ENCODE measurements at places on chromosomes 5 and 9.

- DNase-seq = peak; percentile 32
Measured at GRCh38 chr5:8908055-8908683, 637.7 kb downstream of the SEMA5A start.

GRCh38 chr5:19745247-19745646 is 242.8 kb downstream of the CDH18 start:
- no peak for DNase-seq

DNA sequence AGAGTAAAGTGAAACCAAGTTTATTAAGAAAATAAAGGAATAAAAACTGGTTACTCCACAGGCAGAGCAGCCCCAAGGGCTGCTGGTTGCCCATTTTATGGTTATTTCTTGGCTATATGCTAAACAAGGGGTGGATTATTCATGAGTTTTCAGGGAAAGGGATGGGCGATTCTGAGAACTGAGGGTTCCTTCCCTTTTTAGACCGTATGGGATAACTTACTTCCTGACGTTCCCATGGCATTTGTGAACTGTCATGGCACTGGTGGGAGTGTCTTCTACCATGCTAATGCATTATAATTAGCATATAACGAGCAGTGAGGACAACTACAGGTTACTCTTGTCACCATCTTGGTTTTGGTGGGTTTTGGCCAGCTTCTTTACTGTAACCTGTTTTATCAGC is 323.9 kb upstream of the PTGER4 start:
- no peak for DNase-seq

DNA sequence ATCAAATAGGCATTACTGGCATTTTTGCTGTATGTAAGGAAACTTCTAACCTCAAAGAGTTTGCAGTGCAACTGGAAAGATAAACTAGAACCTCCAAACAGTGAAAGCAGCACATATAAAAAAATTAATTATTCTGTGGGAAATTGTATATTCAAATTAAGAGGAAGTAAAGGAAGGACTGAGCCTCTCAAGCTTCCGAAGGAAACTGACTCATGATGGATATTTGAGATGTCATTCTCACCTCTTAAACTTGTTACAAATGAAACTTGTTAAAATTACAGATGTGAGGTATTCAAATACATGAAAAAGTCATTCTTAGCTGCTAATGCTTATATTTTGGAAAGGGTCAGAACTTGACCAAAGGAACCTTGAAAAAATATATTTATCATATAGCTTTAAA is 538.7 kb downstream of the PDE4D start:
- no peak for DNase-seq

DNA sequence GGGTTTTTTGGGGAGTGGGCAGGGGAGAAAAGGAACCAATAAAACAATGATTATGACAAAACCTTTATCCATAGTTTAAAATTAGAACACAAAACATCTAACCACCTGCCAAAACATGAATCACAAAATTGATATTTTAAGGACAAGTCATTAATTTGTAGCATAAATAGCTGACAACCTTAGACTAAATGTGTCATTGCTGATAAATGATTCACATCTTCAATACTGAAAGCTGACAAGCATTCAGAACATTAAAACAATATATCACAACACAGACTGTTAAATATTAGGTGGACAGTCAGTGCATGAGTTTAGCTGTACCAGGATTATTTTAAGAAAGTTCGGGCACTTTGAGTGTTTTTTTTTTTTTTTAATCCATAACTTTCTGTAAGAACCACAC is 71.5 kb downstream of the NR3C1 start:
- DNase-seq = no peak

DNA sequence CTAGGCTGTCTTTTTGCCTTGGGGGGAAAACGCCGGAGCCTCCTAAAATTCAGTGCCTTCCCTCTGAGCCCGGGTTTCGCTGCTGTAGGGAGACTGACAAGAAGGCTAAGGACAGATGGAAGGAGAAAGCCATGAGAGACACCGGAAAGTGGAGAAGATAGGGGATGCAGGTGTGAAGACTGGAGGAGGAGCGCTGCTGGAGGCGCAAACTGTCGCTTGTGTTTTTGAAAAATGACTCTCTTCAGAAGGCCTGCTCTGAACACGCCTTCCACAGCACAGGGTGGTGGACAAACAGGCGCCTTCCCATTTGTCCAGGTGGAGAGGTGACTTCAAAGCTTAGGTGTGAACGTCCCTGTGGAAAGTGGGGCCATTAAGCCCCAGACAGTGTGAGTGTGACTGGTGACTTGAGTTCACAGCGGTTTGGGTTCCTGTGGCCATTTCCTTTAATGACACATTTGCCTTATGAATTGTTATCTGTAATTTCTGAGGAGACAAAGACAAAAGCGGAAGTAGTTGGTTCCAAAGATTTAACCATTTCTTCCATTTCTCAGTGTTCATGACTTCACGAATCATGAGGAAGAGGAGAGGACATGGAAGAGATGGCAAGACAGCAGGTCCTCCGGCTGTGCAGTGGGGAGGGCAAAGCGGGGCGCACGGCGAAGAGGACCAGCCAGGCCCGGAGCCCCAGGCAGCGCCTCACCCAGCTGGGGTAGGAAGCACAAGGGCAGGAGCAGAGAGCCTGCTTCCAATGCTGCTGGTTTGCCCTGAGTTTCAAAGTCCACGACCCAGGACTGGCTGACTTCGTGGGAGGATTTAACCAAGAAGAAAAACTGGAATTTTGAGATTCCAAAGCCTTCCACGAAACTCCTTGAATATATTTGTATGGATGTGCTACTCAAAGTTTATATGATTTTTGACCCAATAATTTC is 27.8 kb upstream of the SEMA4D start:
- DNase-seq = no peak

GRCh38 chr9:89038382-89039103 is 47.3 kb downstream of the S1PR3 start:
- no peak for DNase-seq

- no peak for DNase-seq
Measured at GRCh38 chr5:155895484-155895883, 431.5 kb upstream of the SGCD start.

DNA sequence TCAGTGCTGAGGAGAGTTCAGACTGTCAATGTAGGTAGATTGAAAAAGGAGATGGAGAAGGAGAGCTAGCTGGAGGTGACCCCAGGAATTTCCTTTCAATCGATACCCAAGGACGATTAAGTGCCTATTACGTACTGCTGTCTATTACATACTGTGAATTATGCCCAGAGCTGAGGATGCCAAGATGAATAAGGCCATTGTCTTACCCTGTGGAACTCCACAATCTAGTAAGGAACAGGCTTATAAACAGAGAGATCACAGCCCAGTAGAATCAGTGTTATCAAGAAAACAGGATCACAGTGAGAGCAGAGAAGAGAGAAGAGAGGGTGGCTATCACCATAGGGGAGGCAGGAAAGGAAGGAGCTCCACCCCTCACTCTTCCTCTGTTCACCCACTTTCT is 54.1 kb upstream of the PDE8B start:
- no peak for DNase-seq

DNA sequence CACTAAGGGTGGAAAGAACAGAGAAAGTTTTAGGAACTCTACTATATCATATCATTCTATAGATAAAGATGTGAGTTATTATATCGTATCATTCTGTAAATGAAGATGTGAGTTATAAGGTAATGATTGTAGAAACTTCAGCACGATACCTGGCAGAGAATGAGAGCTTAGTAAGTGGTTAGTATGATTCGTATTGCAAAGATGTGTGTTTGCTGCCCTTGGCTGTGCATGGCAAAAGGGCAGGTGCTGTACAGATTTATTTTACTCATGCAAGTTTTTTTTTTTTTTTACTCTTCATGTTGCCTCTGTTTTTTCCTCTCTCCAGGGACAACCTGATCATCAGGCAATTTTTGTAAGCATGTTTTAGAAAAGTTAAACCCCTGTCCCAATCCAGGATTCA is 83.3 kb downstream of the EGFLAM start:
- no peak for DNase-seq

DNA sequence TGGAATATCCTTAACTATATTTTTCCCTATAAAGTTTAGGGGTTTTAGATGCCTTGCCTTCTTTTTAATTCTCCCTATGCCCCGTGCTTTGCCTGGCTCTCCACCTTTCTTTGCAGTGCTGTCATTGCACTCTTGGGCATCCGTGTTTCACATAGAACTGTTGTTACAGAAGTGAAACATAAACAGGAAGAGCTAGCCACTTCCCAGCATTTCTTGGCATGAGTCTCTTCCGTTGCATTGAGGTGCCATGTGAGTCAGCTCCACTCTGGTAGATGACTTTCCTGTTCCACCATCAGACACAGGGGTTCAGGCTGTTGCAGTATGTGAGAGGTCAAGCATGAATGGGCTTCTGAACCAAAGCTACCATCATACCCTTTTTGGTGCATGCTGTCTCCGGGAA is 73.4 kb downstream of the ANGPTL2 start:
- peak; percentile 11 for DNase-seq

DNA sequence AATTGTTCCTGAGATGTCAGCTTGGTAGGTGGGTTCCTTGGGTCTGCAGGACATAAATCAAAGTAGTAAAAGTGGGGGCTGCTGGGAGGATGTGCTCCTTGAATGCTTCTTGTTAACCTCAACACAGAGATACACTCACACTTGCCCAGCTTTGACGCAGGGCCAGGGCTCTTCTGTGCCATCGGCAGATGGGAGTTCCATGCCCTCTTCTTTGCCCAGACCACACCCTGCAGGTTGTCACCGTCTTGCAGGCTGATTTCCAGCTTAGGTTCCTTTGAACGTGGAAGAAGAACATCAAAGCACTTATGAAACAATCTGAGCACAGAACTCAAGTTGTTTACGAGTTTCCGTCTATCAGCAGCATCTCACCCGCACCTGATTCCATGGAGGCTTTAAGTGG is 11.0 kb downstream of the DBH start:
- DNase-seq = no peak

- no peak for DNase-seq
Measured at GRCh38 chr5:82396871-82397514, 118.8 kb upstream of the RPS23 start.

- no peak for DNase-seq
Measured at GRCh38 chr5:50547303-50547702, 106.2 kb upstream of the EMB start.

DNA sequence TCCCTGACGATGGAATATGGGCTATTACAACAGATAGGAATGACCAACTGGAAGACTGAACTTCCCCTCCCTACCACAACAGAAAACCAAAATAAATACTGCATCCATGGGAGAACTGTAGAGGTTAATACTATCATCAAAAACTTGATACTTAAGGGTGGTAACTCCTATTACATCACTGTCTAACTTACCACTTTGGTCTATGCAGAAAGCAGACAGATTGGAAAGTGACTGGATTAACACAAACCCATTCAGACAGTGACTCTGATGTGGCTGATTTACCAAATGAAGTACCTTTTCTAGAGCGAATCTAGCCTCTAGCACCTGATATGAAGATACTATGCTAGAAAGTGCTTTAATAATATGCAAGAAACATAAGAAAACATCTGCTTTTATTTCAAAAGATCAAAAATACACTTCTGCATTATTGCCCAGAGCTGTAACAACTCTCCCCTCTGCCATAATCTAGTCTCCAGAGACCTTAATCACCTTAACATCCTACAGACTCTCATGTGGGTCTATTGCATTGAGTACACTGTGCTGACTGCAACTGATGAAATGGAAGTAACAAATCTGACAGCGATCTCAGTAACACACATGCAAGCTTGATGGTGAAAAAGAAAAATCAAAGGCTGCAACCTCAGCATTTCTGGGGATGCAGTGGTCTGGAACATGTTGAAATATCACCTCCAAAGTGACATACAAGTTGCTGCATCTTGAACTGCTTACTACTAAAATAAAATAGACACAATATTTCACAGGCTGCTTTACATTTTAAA is 62.7 kb downstream of the EPB41L4A start:
- DNase-seq = no peak

DNA sequence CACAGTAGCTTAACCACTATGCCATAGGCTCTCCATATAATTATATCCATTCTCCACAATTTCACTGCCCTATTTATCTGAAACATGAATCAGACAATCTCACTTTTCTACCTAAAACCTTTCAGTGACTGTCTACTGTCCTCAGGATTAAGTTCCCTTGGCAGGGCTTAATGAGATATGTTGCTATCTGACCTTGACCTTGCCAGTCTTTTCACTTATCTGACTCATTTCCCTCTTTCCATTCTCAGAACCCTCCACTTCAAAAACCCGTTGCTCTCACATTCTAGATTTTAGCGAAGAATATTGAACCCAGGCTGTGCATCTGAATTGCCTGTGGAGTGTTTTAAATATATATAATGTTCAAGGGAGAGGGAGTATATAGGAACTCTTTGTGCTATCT is 452.1 kb upstream of the MPDZ start:
- no peak for DNase-seq

- DNase-seq = no peak
Measured at GRCh38 chr9:98801969-98802371, 5.5 kb upstream of the GALNT12 start.

- DNase-seq = no peak
Measured at GRCh38 chr9:135898634-135899407, 8.5 kb downstream of the CAMSAP1 start.

DNA sequence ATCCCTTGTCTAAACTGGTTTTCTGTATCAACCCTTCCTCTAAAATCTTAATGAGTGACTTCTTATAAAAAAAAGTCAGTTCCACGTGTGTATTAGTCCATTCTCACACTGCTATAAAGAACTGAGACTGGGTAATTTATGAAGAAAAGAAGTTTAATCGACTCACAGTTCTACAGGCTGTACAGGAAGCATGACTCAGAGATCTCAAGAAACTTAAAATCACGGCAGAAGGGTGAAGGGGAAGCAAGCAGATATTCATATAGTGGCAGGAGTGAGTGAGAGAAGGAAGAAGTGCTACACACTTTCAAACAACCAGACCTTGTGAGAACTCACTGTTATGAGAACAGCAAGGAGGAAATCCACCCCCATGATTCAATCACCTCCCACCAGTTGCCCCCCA is 307.8 kb upstream of the ARRDC3 start:
- DNase-seq = no peak

DNA sequence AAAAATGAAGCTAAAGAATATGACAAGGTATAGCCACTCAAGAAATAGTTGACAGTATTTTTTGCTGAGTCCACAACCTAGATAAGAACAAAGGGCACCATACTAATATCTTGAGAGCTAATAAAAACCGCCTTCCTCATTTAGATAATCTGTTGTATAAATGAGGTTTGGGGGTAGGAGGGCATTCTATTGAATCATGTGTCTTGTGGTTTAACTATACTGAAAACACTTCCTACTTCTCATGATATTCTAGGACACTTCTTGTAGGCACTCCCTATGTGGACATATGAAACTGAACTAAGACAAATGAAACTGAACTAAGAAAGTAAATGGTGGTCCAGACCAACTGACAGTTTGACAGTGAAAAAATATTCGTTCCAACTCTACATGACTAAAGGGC is 1268.5 kb upstream of the C9orf72 start:
- DNase-seq = no peak

GRCh38 chr9:128121924-128122808 is 5.4 kb downstream of the PTGES2 start:
- no peak for DNase-seq

- DNase-seq = no peak
Measured at GRCh38 chr9:129761293-129761900, 8.6 kb upstream of the PTGES start.

GRCh38 chr9:107422189-107423185 is 67.1 kb downstream of the KLF4 start:
- DNase-seq = peak; percentile 54

GRCh38 chr5:123455095-123455494 is 31.9 kb upstream of the CEP120 start:
- DNase-seq = no peak
